ENCODE measurements at places on chromosomes 7 and 10. TPM values are rescaled to one million over a fixed set of nuclear protein-coding genes. Genes with fewer than 3 reads are reported as not detected.
A peak's percentile ranks its signal among the peaks of the same experiment; 100 is the strongest.

NYAP1 gene
- total RNA-seq = 1.1 TPM

DNA sequence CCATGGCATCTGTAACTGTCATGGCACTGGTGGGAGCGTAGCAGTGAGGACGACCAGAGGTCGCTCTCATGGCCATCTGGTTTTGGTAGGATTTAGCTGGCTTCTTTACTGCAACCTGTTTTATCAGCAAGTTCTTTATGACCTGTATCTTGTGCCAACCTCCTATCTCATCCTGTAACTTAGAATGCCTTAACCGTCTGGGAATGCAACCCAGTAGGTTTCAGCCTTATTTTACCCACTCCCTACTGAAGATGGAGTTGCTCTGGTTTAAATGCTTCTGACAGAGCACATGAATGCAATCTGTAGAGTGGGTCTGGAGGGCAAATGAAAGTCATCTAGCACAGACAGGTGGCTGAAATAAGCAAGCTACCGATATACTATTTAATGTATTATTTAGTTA is 55.3 kb upstream of the OPN4 start:
- H3K4me1 ChIP-seq = no peaks in the 10 kb centered on the region
- no peak for DNase-seq

DNA sequence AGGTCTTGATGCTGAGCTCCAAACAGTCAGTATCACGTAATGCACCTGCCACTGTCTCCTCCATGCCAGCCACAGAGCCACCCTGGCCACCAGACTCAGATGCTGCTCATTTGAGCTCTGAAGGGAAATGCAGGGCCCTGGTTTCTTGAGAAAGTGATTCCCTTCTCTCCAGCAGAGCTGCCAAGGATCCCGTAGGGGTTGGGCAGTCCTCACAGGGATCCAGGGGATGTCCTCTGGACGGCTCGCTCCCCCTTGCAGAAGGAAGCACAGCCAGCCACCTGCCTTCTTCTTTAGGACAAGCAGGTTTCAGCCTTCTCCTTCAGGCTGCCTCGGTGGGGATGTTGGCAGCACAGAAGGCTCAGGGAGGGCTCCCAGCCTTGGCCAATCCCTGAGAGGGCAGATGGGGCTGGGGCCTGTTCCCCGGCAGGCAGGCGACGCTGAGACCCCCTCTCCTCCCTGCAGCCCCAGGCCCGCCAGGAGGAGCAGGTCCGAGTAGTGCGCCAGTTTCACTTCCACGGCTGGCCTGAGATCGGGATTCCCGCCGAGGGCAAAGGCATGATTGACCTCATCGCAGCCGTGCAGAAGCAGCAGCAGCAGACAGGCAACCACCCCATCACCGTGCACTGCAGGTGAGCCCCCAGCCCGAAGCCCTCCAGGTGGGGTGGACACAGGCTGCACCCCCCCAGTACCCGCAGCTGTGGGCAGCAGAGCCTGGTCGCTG is 48.9 kb downstream of the MKI67 start:
- H3K27ac ChIP-seq = no peak overlapping the region
- no peaks in the 10 kb centered on the region for H3K36me3 ChIP-seq
- no peaks in the 10 kb centered on the region for H3K27me3 ChIP-seq
- no peaks in the 10 kb centered on the region for H3K4me1 ChIP-seq
- H3K4me3 ChIP-seq = no peak overlapping the region
- no peak for DNase-seq

- H3K27me3 ChIP-seq = no peaks in the 10 kb centered on the region
- H3K36me3 ChIP-seq = no peaks in the 10 kb centered on the region
Observed at GRCh38 chr7:80249619-80250295, 115.1 kb downstream of the GNAI1 start.

DNA sequence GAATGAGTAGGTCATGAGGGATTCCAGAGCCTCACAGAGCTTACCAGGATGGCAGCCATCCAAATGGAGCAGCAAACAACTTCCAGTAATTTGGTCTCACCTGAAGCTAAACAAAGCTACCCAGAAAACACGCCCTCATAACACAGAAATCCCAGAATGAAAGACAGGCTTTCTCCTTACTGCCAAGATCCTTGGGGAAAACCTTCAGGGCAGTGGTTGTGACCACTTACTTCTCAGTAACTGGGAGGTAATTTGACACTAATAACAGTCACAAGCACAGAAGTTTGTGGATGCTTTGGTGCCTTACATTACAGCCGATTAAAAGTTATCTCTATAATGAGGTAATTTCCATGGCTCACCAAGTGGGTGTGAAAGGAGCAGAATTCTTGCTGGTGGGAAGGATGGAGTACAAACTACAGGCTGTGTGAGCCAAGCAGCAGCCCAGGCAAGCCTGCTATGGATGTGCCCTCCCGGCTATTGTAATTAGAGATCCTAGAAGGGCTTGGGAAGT is 10.4 kb downstream of the WDR91 start:
- no peaks in the 10 kb centered on the region for H3K36me3 ChIP-seq
- peak overlapping the region; percentile 33 for H3K27ac ChIP-seq
- no peak overlapping the region for H3K4me3 ChIP-seq
- peak; percentile 57 for DNase-seq

DNA sequence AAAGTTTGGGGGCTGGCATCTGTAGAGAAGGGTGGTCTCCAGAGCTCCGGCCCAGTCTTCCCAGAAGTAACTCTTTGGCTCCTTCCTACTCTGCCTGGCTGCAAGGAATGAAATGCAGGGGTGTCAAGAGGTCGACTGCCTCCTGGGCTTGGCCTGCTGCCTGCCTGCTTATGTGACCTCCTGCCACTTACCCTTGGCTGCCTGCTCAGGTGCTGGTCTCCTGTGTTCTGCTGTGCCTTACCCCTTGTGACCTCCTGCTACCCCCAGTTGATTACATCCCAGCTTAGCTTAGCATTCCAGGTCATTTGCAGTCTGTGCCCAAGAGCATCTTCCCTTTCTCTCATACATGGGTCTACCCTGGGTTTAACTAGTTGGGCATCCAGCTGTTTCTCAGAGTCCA is 180.2 kb downstream of the PTPN20 start:
- no peaks in the 10 kb centered on the region for H3K4me1 ChIP-seq
- H3K4me3 ChIP-seq = no peak overlapping the region
- H3K36me3 ChIP-seq = no peaks in the 10 kb centered on the region
- no peak overlapping the region for H3K27ac ChIP-seq
- DNase-seq = no peak

- H3K4me3 ChIP-seq = no peak overlapping the region
- no peaks in the 10 kb centered on the region for H3K36me3 ChIP-seq
- H3K27me3 ChIP-seq = no peaks in the 10 kb centered on the region
Observed at GRCh38 chr10:44033008-44033407, 351.9 kb downstream of the CXCL12 start.
